Neural crest cell (in vitro differentiated cells): ENCODE measurements at places on chromosomes 3 and 15.

DNA sequence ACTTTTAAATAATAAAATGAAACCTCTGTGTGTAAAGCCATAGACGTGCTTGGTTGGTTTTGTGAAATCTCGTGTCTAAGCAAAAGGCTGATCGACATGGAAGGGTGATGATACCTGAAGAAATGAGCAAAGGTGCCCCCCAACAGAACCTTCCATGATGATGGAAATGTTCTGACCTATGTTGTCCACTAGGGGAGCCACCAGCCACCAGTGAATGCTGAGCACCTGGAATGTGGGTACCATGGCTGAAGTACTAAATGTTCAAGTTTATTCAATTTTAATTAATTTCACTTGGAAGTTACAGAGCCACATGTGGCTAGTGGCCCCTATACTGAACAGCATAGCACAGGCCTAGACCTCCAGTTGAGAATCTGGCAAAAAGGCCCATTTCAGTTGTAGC, 158.8 kb downstream of the POLR2M start:
- no peak for DNase-seq

DNA sequence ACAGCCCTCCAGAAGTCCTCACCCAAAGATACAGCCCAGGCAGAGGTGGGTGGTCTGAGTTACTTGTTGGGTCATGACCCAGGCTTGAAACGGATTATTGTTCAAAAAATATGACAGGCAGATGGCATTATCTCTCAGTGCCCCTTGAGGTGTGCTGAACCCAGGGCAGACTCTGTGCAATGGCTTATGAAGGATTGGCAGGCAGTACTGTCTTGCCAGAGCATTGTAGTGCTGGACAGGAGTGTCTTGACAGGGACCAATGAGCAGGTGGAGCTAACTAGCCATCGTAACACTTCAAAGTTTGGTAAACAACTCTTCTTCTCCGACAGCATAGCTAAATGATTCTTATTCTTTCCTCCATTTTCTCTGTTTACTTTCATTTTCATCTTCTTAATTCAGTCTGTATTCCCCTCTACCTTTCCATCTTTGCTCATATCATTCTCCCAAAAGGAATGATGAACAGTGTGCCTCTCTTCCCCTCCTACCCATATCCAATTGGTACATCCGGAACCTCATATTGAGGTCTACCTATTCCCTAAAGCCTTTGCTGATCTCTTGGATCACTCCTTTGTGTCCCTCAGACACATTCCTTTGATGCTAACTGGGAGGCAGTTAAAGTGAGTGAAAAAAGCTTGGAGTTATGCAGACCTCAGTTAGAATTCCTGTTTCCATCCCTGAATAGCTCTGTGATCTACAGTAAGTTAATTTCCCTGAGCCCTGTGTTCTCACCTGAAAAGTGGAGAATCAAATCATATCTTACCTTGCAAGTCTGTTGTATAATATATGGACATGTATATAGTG, 2.6 kb upstream of the IL20RB start:
- no peak for DNase-seq

- DNase-seq = no peak
These were observed 2.7 kb downstream of the MYO5C start for GRCh38 chr15:52292780-52293392.

GRCh38 chr15:83588441-83588840, 65.5 kb upstream of the ADAMTSL3 start:
- DNase-seq = no peak

DNA sequence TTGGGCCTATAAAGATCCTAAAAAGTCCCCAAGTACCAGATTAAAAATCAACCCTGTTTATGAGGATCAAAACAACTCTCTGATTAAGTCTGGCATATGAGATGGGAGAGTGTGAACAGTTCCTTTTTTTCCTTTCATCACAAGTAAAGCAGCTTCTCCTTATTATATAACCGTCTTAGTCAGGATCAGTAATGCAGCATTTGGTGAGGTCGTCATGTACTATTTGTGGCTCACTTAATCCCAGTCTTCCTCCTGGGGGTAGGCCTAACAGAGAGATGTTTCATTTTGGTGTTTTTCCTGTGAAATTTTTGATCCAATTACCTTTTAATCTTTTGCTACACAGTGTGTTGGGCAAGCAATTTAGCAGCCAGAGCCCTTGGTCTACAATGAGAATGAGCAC, 333.1 kb upstream of the KCNMB2 start:
- no peak for DNase-seq

- no peak for DNase-seq
These were observed 38.8 kb downstream of the CPA3 start for GRCh38 chr3:148903941-148904340.

DNA sequence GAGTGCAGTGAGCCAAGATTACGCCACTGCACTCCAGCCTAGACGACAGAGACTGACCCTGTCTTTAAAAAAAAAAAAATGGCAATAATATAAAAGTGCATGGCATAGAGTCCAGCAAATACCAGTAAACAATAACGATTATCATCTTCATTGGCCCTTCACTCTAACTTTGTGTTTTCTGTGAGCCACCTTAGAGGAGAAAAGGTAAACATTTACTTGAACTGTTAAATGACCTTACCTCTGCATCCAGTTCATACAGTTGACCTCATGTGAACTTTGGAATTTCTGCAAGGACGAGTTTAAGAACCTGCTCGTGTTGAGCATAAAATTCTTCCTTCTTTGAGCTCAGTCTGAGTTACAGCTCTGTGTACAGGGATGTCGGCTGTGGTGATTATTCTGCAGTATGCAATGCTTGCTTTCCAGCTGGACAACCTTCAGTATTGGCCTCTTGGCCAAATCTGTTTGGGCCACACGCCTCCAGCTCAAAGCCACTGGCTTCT, 56.6 kb downstream of the RLBP1 start:
- DNase-seq = no peak

DNA sequence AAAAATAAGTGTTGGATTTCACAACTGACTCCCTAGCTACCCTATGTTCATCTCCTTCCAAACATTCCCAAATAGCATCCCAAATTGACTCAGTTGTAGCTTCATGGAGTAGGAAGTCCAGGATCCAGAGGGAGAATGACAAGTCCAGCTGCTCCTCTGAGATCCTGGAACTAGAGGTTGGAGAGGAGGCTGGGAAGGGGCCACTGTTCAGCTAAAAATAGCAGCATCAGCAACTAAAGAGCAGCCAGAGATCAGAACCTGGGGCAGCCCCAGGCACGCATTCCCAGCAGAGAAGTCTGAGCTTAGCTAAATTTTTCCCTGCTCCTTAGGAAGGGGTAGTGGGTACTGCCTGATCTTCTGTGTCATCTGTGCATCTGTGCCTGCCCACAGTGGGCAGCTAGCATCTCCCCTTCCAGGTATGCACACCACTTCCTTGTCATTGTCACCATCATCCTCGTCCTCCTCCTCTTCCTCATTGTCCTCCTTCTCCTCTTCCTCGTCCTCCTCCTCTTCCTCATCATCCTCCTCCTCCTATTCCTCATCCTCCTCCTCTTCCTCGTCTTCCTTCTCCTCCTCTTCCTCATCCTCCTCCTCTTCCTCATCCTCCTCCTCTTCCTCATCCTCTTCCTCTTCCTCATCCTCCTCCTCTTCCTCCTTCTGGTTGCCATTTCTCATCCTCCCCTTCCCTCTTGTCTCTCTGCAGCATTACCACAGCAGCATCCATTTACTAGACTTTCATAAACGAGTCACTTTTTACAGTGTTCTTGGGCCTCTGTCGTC, 152.3 kb upstream of the ROPN1 start:
- DNase-seq = no peak

- DNase-seq = no peak
These were observed 152.7 kb downstream of the IL20RB start for GRCh38 chr3:137110392-137110996.

DNA sequence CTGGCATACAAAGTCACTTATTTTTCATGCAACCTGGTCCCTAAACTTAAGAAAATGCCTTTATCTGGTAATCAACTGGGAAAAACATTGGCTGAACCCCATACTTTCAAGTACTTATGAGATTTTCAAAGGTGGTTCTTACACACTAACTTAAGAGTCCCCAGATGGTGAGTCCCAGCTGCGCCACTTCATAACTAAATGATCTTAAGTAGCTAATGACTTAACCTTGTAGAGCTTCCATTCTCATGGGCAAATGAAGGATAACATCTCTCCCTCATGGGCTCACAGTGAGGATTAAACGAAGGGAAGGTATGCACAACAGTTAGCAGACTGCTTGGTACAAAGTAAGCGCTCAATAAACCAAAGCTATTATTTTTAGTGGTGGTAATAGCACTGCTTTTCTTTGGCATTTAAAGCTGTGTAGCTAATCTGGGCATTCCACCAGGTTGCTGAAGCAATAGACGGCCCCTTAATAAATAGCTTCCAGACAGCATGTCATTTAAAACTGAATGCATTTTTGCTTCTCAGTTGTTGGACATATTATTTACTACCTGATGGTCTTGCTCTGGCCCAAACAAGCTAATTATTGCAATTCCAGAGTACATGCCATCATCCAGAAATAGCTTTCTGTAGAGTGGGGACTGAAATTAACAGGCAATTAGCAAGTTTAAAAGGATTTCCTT, 55.4 kb downstream of the LIPC start:
- DNase-seq = no peak

DNA sequence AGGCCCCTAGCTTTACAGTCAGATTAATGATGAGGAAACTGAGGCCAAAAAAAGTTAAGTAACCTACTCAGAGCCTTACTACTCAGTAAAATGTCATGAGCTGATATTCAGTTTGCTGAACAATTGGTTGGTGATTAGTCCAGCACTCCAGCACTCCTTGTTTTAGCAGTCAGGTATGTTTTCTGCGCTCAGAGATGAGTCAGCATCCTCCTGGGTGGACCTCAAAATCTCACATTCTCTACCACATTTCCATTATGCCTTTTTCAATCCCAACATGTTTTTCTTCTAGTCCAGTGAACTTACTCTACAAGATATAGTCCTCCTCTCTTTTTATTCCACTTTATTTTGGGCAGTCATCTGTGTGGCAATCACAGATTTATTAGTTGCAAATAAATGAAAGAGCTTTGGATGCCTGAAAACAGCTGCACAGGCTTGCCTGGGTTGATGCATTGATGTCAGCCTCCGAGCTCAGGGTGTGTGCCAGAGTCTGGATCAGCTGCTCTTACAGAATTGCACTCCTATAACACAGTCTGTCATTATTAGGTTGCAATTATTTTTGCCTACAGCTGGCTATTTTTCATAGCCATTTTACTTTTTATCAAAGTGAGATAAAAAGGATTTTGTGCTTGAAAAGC, 133.2 kb downstream of the ARPP21 start:
- DNase-seq = no peak

- DNase-seq = no peak
These were observed 67.6 kb downstream of the TP63 start for GRCh38 chr3:189698811-189699210.

GRCh38 chr3:51974277-51974962, 444 bp upstream of the ABHD14A start:
- no peak for DNase-seq

GRCh38 chr3:87167628-87168456, 59.3 kb upstream of the CHMP2B start:
- DNase-seq = peak; percentile 35

DNA sequence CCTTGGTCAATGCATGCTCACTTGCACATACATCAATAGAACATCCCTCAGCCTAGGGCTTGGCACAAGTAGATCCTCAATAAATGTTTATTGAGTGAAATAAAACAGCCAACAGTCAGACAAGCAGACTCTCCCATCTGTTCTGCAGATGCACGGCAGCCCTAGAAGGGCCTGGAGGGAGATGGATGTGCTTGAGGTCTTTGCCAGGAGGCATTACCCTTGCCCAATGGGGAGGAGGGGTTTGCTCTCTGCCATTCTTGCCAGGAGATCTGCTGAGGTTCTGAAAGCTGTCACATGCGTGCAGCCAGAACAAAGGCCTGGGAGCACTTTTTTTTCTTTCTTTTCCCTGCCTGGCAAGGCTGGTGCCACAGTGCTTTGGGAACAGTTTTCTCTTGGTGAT, 349.3 kb upstream of the THRB start:
- DNase-seq = no peak

GRCh38 chr15:66224946-66225345, 28.6 kb downstream of the MEGF11 start:
- no peak for DNase-seq

DNA sequence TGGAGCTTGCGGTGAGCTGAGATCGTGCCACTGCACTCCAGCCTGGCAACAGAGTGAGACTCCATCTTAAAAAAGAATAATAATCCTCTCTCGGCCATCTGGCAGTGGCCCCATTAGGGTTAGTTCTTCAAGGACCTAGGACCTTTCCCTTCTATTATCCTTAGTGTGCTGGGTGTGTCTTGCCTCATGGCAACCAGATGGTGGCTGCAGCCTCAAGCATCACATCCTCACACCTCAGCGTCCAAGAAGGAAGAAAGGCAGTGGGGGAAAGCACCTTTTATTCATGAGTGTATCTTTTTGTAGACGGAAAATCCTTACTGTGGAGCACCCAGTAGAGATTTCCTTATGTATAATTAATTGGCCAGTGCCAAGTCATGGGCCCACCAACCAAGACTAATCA, 42.7 kb upstream of the TFRC start:
- no peak for DNase-seq

GRCh38 chr15:99844150-99844549, 110.9 kb upstream of the LYSMD4 start:
- no peak for DNase-seq

GRCh38 chr3:125582707-125583106, 12.6 kb downstream of the OSBPL11 start:
- DNase-seq = no peak

DNA sequence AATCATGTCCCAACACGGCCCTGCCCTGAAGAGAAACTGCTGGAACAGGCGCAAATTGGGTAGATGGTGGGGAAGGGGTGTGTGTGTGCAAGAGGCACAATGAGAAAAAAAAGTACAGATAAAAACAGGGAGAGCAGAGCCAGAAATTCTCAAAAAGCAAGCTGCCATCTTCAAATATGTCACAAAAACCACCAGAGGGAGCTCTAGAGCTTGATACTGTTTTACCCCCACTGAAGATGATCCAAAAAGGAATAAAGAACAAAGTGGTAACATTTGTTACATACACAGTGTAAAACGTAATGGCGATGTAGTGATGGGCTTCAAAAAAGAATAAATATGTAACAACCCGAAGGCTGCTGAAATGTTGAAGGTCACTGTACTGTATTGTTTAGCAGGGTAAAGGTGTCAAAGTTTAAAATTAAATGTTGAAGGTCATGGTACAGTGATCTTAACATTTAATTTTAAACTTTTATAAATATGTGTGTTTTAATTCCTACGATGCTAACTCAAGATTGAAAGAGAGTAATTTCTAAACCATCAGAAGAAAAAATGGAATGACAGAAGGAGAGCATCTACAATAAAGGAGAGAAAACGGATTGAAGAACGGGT, 6.0 kb downstream of the SNRPA1 start:
- DNase-seq = no peak

DNA sequence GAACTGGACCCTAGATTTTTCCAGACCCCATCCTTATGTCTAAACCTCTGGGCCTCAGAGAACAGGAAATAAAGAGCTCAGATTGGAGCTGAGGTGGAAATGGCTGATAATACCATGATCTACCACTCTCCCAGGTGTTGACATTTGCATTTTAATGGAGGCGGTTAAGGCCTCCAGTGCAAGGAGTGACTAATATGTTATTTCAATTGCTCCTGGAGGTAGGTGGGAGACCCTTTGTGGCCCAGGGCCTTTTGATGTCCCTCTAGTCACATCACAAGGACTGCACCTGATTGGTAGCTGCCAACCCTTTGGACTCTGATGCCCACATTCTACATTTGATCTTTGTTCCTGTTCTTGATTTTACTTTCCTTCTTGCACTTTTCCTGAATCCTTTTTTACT, 9.0 kb upstream of the ADCY5 start:
- no peak for DNase-seq

GRCh38 chr3:79973482-79973881, 205.7 kb upstream of the ROBO1 start:
- no peak for DNase-seq

- DNase-seq = no peak
These were observed 170.9 kb upstream of the THBS1 start for GRCh38 chr15:39409876-39410530.

- no peak for DNase-seq
These were observed 41.5 kb upstream of the CDV3 start for GRCh38 chr3:133531981-133532380.
